ENCODE measurements at places on chromosomes 3 and 15. TPM values are rescaled to one million over a fixed set of nuclear protein-coding genes. Genes with fewer than 3 reads are reported as not detected.

GRCh38 chr3:39809181-39809994, at the start of gene MYRIP:
Gene MYRIP, plus strand, starts transcription at chr3:39809609. Its CDS starts 91,208 bp downstream, at chr3:39900817.
- H3K27ac ChIP-seq, result no peak within 1 kb of the TSS
- peak; percentile 33 for DNase-seq
- peaks cover 16% of the 10 kb centered on the region for H3K4me1 ChIP-seq

DNA sequence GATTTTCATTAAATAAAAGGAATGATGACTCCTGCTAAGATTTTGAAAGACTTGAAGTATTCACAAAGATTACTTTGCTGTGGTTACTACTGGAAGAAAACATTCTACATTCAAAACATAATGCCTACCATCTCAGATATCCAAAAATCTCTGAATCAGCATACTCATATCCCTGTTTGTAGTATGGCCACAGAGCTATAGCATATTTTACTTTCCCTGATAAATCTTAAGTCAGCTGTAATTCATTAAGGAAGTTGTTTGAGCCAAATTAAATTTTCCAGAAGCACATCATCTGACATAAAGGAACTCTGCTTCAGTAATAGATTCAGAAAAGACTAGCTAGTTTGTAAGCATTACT, 942.0 kb downstream of the ROBO1 start:
- no peak for DNase-seq
- H3K4me1 ChIP-seq, result no peaks in the 10 kb centered on the region
- no peak overlapping the region for H3K27ac ChIP-seq
- no peaks in the 10 kb centered on the region for H3K36me3 ChIP-seq
- no peak overlapping the region for H3K4me3 ChIP-seq

DNA sequence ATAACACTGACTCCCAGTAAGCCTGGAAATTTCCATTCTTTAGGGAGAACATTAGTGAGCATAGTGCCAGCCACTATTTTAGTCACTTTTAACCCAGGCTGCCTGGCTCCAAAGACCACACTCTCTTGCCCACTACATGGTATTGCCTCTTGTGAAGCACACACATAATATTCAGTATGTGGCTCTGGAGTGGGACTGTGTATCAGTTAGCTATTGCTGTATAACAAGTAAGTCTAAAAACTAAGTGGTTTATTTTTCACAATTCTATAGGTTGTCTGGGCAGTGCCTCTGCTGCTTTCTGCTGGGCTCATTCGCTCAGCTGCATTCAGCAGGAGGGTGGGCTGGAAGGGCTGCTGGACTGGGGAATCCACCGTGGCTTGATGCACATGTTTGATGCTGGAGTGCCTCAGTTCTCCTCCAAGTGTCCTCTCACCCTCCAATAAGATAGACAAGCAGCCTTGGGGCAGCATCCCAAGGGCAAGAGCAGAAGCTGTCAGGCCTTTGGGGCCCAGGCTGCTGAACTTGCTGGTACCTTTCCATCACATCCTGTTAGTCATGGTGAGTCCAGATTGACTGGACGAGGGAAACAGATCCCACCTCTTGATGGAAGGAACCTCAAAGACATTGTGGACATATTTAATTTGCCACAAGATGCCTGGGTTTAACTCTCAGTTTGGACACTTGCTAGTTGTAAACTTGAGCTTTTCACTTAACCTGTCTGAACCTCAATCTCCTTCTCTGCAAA, 66.6 kb upstream of the TLE3 start:
- no peak overlapping the region for H3K4me3 ChIP-seq
- H3K27me3 ChIP-seq, result peaks cover 4% of the 10 kb centered on the region
- H3K36me3 ChIP-seq, result no peaks in the 10 kb centered on the region

DNA sequence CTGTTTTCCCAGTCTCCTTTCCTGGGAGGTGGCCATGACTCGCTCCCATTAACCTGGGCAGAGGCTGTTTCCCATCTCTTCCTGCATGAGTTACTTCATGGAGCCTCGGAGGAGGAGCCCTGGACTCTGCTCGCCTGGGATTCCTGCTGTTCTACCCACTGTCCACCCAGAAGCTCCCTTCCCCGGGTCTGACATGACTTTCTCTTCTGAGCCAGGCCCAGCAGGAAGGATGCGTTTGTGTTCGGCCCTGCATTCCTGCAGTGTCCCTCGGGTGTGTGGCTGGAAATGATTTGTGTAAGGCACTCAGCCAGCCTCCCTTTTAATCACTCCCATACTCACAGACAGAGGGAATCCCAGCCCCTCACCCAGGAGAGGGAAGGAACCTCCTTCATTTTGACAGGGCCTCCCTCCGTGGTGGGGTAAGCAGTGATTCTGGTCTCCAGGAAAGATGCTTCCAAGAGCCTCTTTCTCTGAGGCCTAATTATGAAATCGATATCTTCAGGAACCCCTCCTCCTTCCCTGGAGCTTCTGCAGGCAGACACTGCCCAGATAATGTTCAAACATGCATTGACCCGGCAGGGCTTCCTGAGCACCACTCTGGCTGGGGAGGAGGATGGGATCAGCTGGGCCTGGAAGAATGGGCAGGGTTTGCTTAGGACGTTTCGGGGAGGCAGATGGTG, 41.6 kb upstream of the DLG1 start:
- no peak overlapping the region for H3K27ac ChIP-seq
- no peaks in the 10 kb centered on the region for H3K36me3 ChIP-seq
- H3K4me3 ChIP-seq, result no peak overlapping the region
- DNase-seq, result no peak
- no peaks in the 10 kb centered on the region for H3K4me1 ChIP-seq

- peaks cover 2% of the 10 kb centered on the region for H3K4me1 ChIP-seq
- peaks cover 6% of the 10 kb centered on the region for H3K36me3 ChIP-seq
- no peaks in the 10 kb centered on the region for H3K27me3 ChIP-seq
- no peak for DNase-seq
Observed at GRCh38 chr3:126446791-126447190, 28.9 kb downstream of the ZXDC start.

DNA sequence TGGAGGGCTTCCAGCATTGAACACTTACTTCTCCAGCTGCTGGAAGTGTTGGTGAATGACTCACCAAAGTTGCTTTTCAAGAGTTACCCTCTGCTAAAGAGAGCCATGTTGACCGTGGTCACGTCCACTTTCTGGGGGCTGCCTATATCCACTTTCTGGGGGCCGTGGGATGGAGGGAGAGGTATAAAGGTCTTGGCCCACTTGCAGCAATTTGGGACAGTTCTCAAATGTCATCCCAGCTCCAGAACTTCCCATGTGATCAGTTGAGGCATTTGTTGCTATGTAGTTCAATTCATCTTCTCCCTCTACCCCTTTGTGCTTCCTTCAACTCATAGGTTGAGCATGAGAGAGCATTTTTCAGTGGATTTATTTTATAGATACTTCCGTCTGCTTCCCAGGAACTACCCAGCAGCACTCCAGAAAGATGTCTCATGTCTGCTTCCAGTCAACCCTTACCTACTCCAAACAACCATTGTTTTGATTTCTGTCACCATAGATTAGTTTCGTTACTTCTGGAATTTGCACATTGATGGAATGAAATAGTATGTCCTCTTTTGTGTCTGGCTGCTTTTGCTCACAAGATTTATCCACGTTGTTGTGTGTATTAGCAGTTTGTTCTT, 130.6 kb downstream of the TCF12 start:
- no peak for DNase-seq
- H3K4me1 ChIP-seq, result peaks cover 49% of the 10 kb centered on the region
- no peak overlapping the region for H3K27ac ChIP-seq
- no peaks in the 10 kb centered on the region for H3K27me3 ChIP-seq
- H3K4me3 ChIP-seq, result no peak overlapping the region

GRCh38 chr3:81470524-81471278, 290.7 kb downstream of the GBE1 start:
- H3K36me3 ChIP-seq, result no peaks in the 10 kb centered on the region
- no peak overlapping the region for H3K4me3 ChIP-seq
- no peaks in the 10 kb centered on the region for H3K27me3 ChIP-seq

DNA sequence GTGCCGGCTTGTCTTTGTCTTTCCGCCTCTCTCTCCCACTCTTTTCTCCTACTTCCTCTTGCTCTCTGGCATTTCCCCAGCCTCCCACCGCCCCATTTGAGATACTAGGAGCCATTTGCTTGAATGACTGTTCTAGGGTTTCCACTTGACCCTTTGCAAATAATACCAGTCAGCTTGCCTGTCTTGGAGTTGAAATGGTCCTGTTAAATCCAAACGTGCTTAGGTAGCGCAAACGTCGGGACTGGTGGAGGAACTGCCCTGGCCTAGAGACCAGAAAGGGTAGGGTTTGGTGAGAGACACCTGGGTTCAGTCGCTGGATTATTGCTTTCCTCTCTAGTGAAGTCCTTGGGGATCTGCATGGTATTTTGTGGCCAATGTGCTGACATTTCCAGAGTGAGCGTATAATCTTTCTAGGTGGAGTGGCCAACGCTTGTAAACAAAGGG, 10.6 kb downstream of the ZIC1 start:
- peaks cover 78% of the 10 kb centered on the region for H3K27me3 ChIP-seq
- H3K4me1 ChIP-seq, result peaks cover 3% of the 10 kb centered on the region
- no peak overlapping the region for H3K27ac ChIP-seq

DNA sequence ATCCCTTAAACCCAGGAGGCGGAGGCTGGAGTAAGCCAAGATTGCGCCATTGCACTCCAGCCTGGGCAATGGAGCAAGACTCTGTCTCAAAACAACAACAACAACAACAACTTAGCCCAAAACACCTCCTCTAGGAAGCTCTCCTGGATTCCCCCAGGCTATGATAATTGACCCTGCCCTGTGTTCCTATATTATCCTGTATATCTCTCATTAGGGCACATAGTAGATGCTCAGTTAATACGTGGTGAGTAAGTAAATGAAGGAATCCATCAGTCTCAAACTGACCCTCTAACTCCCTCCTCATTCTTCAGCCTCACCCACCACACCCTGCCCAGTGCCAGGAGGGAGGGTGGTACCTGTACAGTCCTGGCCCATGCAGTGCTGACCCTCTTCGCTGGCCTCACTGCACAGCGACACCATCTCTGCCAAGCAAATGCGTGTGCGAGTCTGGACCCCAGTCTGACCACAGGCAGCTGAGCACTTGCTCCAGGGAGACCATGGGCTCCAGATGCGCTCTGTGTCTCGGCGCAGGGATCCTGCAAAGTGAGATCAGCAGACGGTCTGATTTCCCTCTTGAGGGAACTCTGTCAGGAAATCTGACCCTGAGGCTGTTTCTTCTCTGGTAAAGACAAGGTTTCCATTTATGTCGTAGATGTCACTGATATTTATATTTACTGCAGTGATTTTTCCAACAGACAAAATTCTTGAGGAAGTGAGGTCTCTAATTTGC, 6.2 kb downstream of the CILP start:
- H3K4me1 ChIP-seq, result no peaks in the 10 kb centered on the region
- no peak for DNase-seq
- no peaks in the 10 kb centered on the region for H3K36me3 ChIP-seq
- H3K27ac ChIP-seq, result no peak overlapping the region

DNA sequence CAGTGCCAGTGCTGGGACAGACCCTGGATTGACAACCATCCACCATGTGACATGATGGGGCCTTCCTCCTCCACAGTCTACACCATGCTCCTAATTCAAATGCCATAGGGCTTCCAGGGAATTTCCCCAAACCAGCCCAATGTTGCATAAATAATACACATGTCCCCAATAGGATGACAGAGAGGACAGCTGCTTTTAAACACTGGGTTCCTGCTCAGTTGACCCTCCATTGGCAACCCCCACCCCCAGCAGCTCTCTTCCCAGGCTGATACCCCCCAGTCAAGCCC, 28.3 kb upstream of the ATP2B2 start:
- no peaks in the 10 kb centered on the region for H3K4me1 ChIP-seq
- no peaks in the 10 kb centered on the region for H3K36me3 ChIP-seq
- DNase-seq, result no peak
- H3K27me3 ChIP-seq, result peaks cover 14% of the 10 kb centered on the region

DNA sequence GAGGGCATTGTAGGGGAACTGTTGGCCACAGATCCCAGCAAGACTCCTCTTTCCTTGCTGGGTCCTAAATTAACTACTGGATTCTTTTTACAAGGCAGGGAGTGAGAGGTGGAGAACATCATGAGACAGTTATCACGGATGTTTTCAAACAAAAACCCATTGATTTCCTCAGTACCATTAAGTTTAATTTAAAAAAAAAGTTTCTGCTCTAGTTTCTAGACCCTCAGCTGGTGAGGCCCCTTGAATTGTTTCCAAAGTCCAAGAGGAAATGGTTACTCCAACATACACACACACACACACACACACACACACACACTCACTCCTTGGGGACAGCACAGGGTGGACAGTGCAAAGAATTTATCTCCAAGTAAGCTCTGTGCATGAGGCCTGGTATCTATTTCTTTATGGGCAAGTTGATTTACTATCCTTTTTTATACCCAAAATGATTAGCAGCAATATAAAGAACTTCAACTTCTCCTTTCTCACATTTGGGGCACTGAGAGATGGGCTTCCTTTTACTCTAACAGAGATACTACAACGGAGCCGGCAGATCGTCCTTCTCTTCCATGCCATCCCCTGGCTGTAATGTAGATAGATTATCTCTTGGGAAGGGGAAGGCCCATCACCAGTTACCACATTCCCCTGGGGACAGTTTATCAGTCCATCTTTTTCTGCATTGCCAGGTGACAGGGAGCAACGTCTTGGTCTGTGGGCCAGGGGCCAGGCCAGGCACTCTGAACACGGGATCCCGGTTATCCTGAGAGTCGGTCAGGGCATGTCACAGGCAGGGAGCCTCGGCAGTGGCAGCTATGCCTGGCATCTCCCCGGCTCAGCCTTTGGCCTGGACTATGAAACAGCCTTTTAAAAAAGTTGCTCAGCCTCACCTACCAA, 54.7 kb downstream of the CORO2B start:
- no peaks in the 10 kb centered on the region for H3K36me3 ChIP-seq
- H3K4me3 ChIP-seq, result no peak overlapping the region
- H3K4me1 ChIP-seq, result no peaks in the 10 kb centered on the region
- H3K27me3 ChIP-seq, result no peaks in the 10 kb centered on the region
- no peak overlapping the region for H3K27ac ChIP-seq

DNA sequence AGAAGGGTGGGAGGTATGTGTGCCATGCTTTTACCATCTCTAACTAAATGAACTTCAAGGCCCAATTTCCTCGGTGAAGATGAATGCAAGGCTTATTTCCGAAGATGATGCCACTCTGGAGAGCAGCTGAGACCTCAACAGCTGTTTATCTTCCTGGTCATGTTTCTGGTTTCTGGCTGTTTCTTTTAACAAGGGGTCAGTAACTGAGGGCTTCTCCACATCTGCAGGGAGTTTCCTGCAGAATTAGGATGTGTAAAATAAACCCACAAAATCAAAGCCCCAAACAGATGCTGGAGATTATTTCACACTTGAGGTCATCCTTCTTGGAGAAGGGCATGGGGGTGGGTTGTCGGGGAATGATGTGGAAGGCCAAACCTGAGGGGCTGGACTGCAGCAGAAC, 220.3 kb downstream of the THSD4 start:
- H3K36me3 ChIP-seq, result no peaks in the 10 kb centered on the region
- H3K27me3 ChIP-seq, result peaks cover 3% of the 10 kb centered on the region
- no peak overlapping the region for H3K27ac ChIP-seq
- DNase-seq, result no peak

GRCh38 chr3:99529265-99529664, 109.1 kb upstream of the COL8A1 start:
- H3K4me3 ChIP-seq, result no peak overlapping the region
- DNase-seq, result no peak
- H3K36me3 ChIP-seq, result no peaks in the 10 kb centered on the region
- no peak overlapping the region for H3K27ac ChIP-seq
- no peaks in the 10 kb centered on the region for H3K4me1 ChIP-seq

- H3K36me3 ChIP-seq, result peaks cover 8% of the 10 kb centered on the region
- peak overlapping the region; percentile 80 for H3K4me3 ChIP-seq
- H3K4me1 ChIP-seq, result peaks cover 43% of the 10 kb centered on the region
- H3K27ac ChIP-seq, result peak overlapping the region; percentile 89
Observed at GRCh38 chr3:115099134-115099985, 47.7 kb downstream of the ZBTB20 start.

The TRPC1 gene
- total RNA-seq, result 6.2 TPM

The CPN2 gene
- not detected for total RNA-seq

The P2RY14 gene
- 0.25 TPM for total RNA-seq

The IQCF5 gene
- total RNA-seq, result not detected

The SLC15A2 gene
- total RNA-seq, result 0.53 TPM

The INSYN1 gene
- not detected for total RNA-seq

The MKRN2OS gene
- total RNA-seq, result not detected

All from activated CD4-positive, alpha-beta T cell treated with anti-CD3 and anti-CD28 coated beads for 36 hours (primary cell).